ENCODE measurements at places on chromosomes 11 and 22.

GRCh38 chr11:12174477-12175143 is 64.2 kb downstream of the MICAL2 start:
- no peak for DNase-seq

DNA sequence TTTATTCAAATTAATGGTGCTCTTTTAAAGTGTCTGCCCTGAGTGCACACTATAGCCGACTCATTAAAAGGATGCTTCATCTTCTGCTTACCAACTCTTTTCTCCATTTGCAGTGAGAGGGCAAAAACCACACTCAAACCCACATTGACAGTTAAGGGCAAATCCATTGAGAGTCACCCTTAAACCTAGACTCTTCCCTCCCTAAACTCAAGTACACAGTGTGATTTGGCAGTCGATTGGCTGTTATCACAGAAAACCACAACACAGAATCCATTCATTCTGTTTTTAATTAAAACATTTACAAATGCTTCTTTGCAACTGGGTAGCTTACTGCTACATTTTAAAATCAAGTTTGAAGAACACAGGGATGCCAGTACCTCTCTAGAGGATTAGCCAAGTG is 120.0 kb downstream of the CADM1 start:
- DNase-seq = no peak

DNA sequence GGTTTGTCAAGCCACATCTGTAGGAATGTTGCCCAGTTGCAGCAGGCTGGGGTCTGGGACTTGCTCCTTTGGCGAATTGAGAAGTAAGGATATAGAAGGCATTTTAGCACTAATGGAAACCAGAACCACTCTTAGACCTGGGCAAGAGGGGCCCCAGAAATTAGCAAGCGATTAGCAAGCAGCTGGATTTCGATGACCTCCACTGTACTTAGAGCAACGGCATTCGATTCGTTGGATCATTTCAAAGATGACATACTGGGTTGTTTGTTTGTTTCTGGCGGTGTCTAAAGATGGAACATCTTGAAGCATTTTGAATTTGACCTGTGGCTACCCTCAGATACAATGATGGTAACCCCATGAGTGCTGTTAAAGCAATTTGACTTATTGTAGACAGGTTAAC is 1.2 kb upstream of the CDPF1 start:
- no peak for DNase-seq

GRCh38 chr11:83033972-83034672 is 37.6 kb downstream of the RAB30 start:
- no peak for DNase-seq

DNA sequence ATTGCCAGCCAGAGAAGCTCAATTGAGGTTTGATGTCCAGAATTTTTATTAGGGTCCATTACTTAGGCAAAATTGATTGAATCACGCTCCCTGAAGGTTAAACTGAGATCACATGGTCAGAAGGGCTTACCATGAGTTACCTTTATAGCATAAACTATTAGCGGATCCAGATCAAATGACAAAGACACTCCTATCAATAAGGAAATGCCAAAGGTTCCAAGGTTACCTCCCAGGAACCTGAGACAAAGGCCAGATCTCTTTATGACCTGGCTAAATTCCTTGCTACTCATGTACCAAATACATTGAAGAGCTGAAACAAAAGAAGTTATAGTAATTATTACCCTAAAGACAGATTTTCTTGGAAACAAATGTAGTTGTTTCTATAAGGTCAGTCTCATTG is 27.8 kb upstream of the ANO5 start:
- no peak for DNase-seq
